ENCODE measurements at places on chromosomes 11 and 22.

GRCh38 chr22:35150183-35151107 lies 84.5 kb downstream of the ISX start:
- peak; percentile 38 for DNase-seq

DNA sequence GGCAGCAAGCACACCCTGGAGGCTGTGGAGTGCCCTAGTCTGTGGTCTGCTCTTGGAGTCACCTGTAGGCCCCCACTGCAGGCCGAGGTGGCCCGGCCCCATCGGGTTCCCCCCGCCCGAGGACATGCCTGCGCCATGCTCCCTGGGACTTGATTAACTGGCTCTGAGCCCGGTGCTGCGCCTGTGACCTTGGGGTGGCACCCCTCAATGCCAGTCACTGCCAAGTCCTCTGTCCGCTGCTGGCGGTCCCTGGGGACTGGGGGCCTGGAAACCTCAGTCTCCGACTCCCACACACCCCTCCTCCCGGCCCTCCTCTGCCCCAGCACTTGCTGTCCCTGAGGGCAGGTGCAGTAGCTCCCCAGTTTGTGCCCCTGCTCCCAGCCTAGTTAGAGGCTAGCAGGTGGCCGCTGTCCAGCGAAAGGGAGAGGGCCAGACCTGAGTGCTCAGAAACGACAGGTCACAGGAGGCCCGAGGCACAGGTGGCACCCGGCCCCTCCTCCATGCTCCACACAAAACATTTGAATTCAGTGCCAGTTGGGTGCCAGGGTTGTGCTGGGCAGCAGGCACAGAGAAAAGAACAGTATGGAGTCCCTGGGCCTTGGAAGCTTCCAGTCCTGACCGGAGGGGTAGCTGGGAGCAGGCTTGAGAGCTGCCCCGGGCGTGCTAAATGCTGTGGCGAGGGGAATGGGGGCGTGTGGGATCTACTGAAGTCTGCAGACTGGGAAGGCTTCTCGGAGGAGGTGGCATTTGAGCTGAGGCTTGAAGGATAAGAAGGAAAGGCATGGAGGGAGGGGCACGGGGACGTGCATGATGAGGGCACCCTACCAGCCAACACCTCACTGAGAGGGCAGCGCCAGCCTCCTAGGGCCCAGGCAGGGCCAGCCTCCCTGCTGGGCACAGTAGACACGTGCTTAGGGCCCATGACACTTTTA lies 16.4 kb upstream of the FLRT1 start:
- DNase-seq, result no peak

DNA sequence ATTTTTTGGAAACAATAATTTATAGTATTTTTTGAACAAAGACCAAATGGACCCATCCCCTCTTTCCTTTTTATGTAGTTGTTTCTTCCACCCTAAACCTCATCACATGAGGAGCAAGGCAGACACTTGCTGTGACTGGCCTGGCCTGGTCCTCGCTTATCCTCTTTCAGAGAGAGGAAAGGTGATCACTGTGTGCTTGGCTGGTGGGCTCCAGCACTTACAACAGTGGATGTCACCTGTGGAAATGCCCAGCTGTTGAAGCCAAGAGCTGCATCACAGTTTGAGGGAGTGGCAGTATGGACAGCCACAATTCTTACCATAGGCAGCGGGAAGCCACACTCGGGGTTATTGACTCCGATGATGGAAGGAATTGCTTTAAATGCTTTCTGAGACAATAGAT lies 185.7 kb downstream of the BCR start:
- no peak for DNase-seq

GRCh38 chr22:31230155-31230870 lies 18.2 kb downstream of the LIMK2 start:
- DNase-seq, result no peak

DNA sequence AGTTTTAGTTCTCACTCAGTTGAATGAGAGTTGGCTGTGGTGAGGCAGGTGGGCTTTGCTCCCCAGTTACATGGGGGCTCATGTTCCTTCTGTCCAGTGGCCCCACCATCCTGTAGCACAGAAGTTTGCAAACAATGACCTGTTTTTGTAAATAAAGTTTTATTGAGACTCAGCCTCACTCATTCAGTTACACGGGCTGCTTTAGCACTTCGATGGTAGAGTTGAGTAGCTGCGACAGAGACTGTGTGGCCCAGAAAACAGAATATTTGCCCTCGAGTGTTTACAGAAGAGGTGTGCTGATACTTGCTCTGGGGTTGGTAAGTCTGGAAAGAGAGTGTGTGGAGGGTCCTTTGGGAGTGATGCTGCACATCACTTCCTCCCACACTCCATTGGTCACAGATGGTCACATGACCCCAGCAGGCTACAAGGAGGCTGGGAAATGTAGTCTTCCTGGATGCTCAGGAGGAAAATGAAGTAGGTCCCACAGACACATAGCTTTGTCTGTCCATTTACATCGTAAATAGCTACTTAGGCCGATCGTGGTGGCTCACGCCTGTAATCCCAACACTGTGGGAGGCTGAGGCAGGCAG lies 34.6 kb downstream of the IFT27 start:
- peak; percentile 10 for DNase-seq

DNA sequence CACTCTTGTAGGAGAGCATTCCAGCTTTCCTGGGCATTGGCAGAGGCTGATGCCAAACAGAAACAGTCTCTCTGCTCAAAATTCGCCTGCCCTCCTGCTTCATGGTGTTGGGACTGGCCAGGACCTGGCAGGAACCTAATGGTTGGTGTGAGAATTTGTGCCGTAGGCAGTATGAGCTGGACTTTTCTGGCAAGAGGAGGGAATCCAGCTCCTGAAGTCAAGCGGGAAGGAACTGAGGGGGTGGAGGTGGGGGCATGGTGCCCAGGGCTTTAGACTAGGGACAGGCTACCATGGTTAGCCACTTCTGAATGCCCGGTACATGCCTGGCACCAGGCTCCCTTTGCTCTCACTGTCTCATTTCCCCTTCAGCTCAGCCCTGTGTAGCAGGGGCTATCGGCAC lies 6.9 kb upstream of the TOMM22 start:
- no peak for DNase-seq

- no peak for DNase-seq
Measured at GRCh38 chr11:794766-795633, 3.1 kb downstream of the SLC25A22 start.

DNA sequence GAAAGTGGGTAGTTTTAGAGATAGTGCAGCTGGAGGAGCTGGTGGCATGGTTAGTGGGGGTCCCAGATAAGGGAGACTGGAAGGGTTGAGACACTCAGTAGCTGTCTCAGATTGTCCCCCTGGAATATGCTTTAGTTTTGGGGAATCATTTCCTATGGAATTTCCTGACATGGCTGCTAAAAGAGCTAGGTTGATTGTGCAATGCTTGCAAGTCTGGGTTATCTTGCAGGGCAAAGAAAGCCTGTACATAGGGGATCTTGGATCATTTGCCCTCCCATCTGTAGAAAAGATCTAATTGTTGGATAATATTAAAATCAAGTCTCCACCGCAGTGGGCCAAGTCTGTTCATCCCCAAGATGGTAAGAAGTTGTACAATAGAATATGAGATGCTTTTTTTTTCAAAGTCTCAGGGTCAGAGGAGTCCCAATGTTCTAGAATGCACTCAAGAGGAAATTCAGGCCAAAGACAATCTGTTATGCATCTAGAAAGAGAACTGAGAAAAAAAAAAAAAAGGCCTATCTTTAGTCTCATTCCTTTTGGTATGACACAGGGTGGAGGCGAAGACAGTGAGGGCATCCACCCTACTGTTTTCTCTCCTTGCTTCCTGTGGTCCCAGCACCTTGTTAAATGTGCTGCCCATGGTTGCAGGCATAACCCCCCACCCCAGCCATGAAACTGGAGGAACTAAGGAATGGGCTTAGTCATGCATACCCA lies 20.2 kb downstream of the MS4A6E start:
- DNase-seq, result no peak

DNA sequence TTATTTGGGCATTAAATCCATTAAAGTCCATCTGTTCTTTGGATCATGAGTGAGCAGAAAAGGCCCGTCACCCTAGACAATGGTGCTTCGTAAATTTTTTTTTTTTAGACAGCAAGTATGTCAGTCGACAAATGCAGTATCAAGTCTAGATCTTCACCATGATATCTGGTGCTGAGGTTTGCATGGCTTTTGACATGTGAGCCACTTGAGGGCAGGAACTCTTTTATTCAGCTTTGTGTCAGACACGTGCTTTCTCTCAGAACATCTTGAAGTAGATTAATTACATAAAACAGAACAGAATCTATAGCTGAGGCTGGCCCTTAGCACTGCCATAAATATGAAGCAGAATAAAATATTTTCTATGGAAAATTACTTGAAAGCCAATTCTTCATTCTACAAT lies 62.9 kb upstream of the CARD18 start:
- no peak for DNase-seq

DNA sequence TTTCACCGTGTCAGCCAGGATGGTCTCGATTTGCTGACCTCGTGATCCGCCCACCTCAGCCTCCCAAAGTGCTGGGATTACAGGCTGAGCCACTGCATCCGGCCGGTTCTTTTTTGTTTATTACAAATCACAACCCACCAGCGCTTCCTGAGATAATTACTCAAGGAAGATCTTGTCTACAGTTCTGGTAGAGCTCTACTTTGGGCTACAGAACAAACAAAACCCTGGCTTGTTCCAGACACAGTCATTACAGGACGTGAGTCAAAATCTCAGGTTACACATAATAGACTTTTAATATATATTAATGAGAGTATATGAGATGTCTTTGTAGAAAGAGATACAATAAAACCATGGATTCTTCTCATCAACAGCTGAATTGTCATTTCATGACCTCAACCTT lies 42.8 kb upstream of the NUP50 start:
- DNase-seq, result no peak

- no peak for DNase-seq
Measured at GRCh38 chr11:100316952-100317351, 370.1 kb upstream of the ARHGAP42 start.

DNA sequence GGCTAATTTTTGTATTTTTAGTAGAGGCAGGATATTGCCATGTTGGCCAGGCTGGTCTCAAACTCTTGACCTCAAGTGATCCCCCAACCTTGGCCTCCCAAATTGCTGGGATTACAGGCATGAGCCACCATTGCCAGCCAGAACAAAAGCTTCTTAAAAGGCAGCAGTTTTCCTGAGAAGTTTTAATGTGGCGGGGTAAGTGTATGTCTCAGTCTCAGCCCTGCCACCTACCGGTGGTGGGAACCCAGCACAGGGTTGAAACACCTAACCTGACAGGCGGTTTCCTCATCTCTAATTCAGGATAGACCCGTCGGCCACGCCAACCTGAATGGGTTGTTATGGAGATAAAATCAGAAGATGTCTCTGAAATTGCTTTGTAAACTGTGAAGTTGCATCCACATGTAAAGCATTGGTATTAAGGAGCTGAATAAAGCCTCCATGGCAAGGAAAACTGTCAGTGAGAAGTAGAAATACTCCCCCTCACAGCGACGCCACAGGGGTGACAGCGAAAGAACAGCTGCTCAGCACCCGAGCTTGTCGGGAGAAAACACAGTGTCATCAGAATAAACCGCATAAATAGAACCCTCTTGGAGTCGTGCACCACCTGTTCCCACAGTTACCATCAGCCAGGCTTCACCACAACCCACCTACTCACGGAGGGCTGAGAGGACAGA lies 165.9 kb upstream of the NCAM1 start:
- DNase-seq, result peak; percentile 47

GRCh38 chr11:45265969-45266675 lies 20.0 kb downstream of the SYT13 start:
- no peak for DNase-seq

DNA sequence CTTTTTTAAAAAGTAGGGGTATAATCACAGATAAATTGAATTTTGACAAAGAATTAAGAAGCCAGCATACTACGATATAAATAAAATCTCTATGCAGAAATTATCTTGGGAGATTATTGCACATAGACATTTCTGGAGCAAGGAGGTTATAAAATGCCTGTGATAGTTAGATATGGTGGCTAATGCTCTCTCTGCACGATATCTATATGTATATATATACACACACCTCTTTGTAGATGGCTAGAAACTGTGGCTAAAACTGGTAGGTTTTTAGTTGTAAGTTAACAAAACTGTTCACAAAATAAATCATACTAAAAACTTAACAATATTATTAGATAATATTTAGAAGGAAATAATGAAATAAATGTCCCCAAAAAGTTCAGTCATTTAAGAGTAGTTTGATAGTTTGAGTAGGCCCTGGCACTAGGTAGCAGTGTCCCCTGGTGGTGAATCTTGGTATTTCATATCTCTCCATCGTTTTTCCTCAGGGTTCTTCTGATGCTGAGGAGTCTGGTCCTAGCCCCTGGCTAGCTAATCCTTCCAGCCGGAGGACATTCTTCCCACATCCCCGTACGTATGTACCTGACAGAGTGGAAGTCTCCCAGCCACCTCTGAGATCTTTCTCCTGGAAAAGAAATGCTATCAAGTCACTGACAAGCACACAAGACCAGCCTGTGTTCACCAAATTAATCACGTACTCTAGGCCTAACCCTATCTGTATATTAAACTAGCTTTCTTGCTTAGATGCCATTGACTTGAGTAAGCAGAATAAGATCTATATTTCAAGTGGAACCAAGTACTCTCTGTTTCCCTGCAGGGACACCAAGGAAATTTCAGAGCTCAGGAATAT lies 32.2 kb downstream of the ART5 start:
- peak; percentile 29 for DNase-seq

DNA sequence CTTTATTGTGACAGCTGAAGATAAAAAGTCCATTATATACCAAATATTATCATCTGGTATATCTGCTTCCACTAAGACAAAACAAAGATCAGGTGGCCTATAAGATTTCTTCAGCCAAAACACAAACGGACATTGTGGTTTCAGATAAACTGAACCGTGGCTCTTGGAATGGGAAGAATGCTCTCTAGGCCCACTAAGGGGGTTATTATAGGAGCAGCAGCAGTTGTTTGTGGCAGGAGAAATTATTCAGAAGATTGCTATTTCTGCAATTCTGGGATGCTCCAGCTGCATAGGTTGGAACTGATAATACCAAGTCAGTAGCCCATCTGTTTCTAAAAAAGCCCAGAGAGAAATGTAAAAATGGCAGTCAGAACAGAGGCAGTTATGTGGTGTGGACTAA lies 145.3 kb downstream of the NCAM1 start:
- peak; percentile 86 for DNase-seq

- no peak for DNase-seq
Measured at GRCh38 chr11:119626871-119627270, 102.1 kb downstream of the NECTIN1 start.

GRCh38 chr11:127338380-127339259 lies 338.1 kb upstream of the KIRREL3 start:
- DNase-seq, result no peak

DNA sequence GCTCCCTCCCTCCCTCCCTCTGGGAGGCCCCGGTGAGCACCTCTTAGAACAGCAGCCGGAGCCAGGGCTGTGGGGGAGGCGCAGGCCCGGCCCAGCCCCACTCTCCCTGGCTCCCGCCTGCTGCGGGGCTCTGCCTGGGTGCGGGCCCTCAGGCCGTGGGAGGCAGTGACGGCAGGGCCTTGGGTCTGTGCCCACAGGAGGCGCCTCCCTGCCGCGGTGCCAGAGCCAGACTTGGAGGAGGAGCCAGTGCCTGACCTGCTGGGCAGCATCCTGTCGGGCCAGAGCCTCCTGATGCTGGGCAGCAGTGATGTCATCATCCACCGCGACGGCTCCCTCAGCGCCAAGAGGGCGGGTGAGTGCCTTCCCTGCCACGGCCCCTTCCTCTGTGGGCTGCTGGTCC lies 9.5 kb downstream of the IRF7 start:
- no peak for DNase-seq

- no peak for DNase-seq
Measured at GRCh38 chr11:73249304-73249703, 22.8 kb upstream of the P2RY6 start.

All from fibroblast of skin of right biceps (primary cell).